ENCODE measurements at places on chromosomes 5 and 9. TPM values are rescaled to one million over a fixed set of nuclear protein-coding genes. Genes with fewer than 3 reads are reported as not detected.

The KIF4B gene
- not detected for total RNA-seq

The POU5F2 gene
- total RNA-seq = 3.1 TPM

The DAPK1 gene
- total RNA-seq = 44.8 TPM

The SLC22A4 gene
- total RNA-seq = 2.9 TPM

DNA sequence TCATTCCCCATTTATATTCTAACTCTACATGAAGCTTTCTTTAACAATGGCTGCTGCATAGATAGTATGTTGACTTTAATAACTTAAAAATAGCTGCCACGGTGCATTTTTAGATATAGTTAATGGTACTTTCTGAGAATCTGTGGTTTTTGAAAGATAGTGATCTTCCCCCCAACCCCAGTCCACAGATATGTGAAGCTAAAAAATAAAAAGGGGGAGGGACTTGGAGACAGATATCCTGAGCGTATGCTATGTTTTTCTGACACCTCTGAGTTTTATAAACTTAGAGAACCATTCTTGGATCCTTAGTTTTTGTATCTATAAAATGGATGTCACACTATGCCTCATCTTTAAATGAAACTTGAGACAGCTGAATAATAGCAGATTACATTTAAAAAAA is 120.5 kb downstream of the SNX18 start:
- DNase-seq = no peak

GRCh38 chr5:132506094-132506692 is 15.6 kb upstream of the IRF1 start:
- no peak for DNase-seq

DNA sequence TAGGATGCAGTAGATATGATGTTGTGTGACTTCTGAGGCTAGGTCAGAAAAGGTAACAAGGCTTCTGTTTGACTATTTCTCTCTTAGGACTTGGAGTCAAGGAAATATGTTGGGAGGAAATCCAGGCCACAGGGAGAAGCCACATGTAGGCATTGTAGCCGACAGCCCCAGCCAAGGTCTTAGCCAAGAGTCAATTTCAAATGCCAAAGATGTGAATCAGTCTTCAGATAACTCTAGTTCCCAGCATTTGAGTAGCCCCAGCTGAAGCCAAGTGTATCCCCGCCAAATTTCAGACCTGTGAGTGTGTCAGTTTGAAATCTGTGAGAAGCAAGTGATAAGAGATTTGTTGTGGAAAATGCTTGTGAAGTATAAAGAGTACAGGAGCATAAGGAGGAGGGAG is 38.1 kb upstream of the ISL1 start:
- DNase-seq = no peak

DNA sequence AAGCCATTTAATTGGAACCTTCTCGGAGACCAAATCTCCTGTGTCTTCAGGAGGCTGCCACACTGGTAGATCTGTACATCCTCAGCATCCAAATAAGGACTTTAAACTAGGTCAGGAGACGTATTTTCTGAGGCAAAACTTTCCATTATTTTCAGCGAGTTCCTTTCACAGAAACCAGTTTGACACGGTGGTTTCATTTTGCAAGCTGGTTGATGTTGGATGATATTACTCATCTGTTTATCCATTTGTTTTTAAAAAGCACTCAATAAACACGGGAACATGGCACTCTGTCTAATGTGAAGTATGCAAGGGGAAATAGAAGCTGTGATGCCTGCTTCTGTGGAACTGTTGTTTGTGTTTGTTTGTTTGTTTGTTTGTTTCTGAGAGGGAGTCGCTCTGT is 199.6 kb downstream of the ERCC6L2 start:
- DNase-seq = no peak
